ENCODE measurements at places on chromosomes 1 and 21.

DNA sequence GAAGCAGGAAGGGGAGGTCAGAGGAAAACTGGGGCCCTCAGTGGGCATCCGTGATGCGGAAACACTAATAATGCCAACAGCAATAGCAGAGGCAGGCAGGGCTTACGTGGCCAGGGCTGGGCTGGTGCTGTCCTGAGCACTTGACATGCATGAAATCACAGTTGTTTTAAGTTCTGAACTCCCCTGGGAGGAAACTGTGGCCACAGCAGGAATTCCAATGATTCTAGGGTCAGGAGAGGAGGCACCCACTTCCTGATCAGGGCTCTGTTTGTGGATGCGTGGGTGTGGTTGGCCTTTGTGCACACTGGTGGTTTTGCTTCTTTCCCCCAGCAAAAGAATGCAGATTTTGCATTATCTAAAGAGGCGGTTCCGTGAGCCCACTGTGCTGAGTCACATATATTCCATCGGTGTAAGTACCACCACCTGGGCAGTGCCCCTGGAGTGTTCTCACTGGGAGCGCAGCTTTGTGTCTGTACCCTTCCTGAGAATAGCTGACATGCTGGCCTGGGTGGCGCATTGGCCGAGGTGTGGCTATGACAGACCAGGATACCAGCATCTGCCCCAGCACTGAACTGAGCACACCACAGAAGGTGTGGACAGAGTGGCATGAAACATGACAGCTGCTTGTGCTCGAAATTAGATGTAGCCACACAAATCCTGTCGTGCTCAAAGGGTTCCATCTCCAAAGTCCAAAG is 71.0 kb downstream of the PDE9A start:
- no peak for DNase-seq

DNA sequence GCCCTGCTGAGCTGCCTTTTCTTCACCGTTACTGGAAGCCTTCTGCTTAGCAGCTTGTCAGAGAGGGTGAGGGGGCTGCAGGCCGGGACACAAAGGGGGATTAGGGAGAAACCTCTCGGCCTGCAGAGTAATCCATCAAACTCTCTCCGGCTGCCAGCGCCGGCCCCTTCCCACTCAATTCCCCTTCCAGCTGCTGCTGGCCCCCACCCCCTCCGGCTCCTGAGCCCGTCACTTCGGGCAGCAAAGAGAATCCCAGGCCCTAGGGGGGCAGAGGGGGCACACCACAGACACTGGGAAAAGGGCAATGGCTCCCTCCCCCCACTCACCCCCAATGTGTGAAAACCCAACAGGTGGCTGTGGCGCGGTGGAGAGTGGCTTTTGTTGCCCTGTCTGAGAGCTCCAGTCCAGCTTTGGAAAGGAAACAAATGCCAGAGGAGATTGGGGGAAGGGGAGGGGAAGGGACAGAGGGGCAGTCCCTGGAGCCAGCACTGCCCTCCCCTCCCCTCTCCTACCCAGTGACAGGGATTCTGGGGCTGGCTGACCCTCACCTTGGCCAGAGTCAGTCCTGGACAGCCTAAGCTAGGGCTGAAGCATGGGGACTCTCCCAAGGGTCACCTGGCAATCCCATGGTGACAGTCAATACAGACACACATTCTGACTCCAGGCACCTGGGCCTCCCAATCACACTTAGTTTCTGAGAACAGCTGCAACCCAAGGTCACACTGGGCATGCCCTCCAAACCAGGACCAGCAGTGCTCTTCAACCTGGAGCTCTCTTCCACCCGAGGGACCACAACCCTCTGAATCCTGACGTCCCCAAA is 9.5 kb downstream of the SLC45A3 start:
- DNase-seq = no peak

GRCh38 chr1:75126611-75127101 is 7.5 kb upstream of the LHX8 start:
- DNase-seq = no peak

DNA sequence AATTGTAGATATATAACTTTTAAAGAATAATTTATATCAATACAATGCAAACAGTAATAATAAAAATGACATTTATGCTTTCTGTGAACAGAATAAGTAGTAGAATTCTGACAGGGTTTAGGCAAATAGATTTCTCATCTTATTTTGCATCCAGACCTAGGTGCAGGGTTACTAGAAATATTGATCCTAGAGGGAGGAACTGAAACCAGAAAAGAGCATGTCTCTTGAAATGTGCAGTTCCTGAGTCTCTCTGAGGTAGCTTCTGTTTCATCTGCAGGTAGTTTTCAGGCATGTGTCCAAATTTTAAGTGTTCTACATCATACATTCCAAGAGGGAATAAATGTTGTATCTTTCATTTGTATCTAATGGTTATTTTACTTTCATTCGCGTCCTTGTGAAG is 631.9 kb upstream of the ADGRL4 start:
- no peak for DNase-seq
